Bronchial epithelial cell (primary cell): ENCODE measurements at places on chromosomes 2 and 18.

GRCh38 chr2:19902216-19902740, 495 bp upstream of the TTC32 start:
- DNase-seq = no peak

DNA sequence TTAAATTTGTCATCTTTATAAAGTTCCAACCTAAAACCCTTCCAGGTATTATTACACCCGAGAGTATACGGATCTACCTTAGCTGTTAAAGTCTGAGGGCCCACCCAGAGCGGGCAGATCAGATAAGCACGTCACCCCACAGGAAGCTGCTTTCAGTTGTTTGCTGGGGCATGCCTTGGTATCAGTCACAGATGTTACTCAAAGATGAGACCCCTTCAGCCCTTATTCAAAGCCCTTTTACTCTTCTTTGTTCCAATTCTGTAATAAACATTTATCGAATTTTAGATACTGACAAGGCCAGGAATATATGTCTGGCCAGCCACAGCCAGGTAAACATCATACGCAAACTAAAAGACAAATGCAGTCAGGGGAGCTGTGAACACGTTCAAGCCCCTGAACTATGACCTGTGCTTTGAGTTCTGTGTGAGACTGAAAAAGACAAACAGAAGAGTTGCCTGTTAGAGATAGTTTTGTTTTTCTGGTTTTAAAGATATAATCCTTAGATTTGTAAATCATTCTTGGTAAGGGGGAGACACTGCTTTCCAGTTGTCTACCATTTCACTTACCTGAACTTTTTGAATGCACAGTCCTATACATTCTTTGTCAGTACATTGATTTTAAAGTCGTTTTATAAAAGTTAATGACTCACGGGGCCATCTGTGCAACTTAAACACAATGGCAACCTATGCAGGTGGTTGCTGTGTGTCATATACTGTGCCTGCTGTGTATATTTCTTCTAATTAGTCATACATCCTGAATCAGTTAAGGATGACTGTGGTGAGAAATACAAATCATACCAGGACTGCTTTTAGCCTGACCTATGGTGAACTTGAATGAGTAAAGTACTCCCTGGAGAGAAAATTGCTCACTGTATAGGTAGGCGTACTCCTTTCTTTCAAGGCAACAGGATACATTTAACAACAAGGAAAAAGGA, 100.5 kb upstream of the ITPRID2 start:
- DNase-seq = peak; percentile 100

- DNase-seq = no peak
These were observed 18.4 kb upstream of the KANSL1L start for GRCh38 chr2:210189452-210190138.

DNA sequence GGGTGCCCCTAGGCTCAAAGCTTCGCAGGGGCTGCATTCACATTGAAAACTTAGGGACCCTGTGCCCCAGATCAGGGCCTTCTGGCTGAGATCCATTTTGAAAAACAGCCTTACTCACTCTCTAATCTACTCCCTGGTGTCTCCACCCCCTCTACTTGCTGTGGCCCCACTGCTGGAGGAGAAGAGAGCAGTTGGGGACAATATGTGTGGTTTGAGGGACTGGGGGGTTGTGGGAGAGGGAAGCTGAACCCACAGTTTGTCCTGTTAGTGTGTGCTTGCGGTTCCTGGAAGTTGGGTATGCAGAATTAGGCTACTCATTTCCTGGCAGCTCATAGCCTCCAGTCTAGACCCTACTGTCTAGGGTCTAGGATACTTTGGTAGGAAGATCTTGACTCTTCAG, 211.4 kb downstream of the PRKCE start:
- DNase-seq = no peak

- DNase-seq = no peak
These were observed 30.3 kb upstream of the GCG start for GRCh38 chr2:162182395-162182794.

GRCh38 chr2:70986499-70987189, 8.0 kb downstream of the TEX261 start:
- no peak for DNase-seq

DNA sequence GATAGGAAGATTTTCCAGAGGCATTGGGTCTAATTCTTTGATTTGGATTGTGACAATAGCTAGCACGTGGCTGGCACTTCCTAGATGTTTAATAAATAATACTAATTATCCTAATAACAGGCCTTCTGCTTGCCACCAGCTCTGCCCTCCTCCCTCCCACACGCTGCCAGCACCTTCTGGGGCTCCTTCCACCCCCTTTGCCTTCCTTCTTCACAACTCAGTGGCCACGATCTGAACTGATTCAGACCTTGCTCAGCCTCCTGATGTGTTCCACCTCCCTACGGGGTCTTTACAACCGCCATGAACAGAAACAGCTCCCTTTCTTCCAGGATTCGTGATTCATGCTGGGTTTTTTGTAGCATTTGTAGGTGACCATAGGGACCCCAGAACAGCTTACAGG, 310.3 kb upstream of the HS6ST1 start:
- DNase-seq = no peak

- DNase-seq = no peak
These were observed 22.4 kb downstream of the CABYR start for GRCh38 chr18:24161304-24161703.

- DNase-seq = no peak
These were observed 1.6 kb upstream of the RBM45 start for GRCh38 chr2:178110681-178111080.

DNA sequence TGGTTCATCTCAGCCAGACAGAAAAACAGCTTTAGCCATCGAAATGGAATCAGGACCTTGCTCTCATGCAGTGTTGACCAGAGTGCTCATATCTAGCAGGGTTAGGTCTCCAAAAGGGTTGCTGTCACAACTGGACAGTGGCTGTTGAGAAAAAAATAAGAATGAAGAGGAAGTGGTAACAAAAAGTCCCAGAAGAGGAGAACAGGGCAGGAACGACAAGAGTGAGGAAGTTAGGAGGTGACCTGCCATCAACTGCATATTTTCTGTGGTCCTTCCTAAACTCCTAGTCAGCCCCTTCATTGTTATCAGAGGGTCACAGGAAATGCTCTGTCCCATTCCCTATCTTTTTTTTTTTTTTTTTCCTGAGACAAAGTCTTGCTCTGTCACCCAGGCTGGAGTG, 188.1 kb upstream of the LINC00305 start:
- DNase-seq = no peak
